Fibroblast of skin of back (primary cell): ENCODE measurements at places on chromosomes 5 and 9.

DNA sequence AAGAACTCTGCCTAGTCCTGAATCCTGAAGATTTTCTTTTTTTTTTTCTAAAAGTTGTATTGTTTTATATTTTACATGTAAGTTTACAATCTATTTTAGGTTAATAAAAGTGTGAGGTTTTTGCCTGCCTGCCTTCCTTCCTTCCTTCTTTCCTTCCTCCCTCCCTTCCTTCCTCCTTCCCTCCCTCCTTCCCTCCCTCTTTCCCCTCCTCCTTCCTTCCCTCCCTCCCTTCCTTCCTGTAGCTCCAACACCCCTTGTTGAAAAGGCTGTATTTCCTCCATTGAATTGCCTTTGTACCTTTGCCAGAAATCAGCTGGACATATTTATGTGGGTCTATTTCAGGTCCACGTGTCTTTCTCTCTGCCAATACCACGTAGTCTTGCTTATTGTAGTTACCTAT is 46.6 kb downstream of the CACNA1B start:
- DNase-seq, result no peak

- no peak for DNase-seq
Measured at GRCh38 chr5:39198127-39198526, 21.2 kb downstream of the FYB1 start.

GRCh38 chr5:161302559-161302958 is 244.0 kb downstream of the GABRB2 start:
- no peak for DNase-seq

GRCh38 chr5:172770675-172771438 is at the start of gene DUSP1:
Gene DUSP1, minus strand, starts transcription at chr5:172771195. Its CDS starts 243 bp downstream, at chr5:172770952.
- DNase-seq, result peak; percentile 97

GRCh38 chr9:28289746-28290145 is 716.5 kb upstream of the C9orf72 start:
- DNase-seq, result no peak
